A549 (cell line): ENCODE measurements at places on chromosomes 1 and 21. TPM values are rescaled to one million over a fixed set of nuclear protein-coding genes. Genes with fewer than 3 reads are reported as not detected.

DNA sequence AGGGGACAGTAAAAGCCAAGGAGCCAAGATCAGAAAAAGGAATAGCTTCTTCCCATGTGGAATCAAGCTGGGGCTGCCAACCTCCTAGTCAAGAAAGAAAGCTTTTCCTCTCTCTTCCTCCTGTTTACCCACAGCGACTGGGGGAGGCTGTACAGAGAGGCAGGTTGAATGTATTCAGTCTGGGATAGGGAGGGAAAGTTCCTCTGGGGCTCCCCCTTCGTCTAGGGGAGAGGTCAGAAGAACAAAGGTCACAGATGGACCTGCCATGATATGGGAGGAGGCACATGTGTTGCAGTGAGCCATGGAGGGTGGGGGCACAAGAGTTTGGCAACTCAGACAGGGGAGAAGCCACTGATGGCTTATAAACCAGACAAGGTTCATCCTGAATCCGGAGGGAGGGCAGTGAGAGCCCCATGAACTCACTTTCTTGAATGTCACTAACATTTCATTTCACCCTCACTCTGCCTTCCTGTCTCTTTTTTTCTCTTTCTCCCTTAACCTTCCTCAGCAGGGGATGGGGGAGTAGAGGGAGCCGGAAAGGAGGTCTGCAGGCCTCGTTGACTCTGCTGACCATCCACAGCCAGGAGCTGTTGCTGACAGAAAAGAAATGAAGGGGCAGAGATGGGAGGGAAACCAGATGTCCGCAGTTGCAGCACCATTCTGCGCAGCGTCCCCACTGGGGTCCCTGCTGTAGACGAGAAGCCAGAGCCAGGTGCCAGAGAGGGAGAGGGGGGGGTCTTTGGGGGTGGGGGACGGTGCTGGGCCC is 61.1 kb downstream of the PLXNA2 start:
- DNase-seq, result no peak

GRCh38 chr21:41765973-41766882 is 624 bp downstream of the RIPK4 start:
- no peak for DNase-seq

GRCh38 chr1:228363686-228364067 is 43.0 kb downstream of the TRIM11 start:
- no peak for DNase-seq

The FALEC gene
- 0.28 to 0.80 TPM (median 0.74 TPM) in 3 replicates for polyA plus RNA-seq

The MTARC1 gene
- 10.1 to 10.9 TPM (median 10.5 TPM) in 3 replicates for polyA plus RNA-seq

DNA sequence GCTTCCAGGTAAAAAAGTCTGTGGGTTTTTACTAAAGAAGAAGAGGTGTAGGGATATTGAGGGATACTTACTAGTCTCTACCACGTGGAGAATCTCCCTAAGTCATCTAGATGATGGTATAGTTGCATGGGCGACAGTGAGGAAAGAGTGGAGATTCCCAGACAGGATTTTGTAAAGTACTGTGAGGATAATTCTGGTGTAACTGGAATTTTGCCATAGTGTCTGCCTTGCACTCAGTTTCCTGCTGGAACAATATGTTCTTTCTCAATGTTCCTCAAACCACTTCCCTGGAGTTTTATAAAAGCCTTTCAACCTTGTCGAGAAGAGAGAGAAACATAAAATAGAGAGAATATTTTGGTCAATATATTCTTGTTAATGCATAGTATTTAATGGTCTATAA is 95.1 kb upstream of the WLS start:
- no peak for DNase-seq

The LEFTY2 gene
- polyA plus RNA-seq, result not detected in 3 replicates
